Anterior cingulate cortex (tissue), 58 donors: ENCODE measurements at places on chromosomes 2 and 18.

GRCh38 chr2:239819091-239819973 lies 205.8 kb downstream of the NDUFA10 start:
- DNase-seq, result no peak

DNA sequence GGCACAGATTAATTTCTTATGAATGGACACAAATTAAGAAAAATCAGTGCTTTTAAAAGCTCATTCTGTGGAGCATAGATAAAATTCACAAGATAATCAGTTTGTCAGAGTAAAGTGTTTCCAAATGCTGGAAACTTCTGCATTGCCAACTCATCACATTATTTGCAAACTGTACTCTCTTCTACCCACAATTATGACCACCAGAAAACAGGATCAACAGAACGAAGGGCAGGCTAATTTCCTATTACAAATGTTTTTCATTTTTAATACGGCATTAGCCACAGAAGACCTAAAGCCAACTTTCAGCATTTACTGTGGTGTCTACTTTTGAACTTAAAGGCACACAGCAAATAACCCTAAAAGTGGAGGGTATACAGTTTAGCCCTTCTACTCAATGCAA lies 6.0 kb downstream of the IRS1 start:
- no peak for DNase-seq

DNA sequence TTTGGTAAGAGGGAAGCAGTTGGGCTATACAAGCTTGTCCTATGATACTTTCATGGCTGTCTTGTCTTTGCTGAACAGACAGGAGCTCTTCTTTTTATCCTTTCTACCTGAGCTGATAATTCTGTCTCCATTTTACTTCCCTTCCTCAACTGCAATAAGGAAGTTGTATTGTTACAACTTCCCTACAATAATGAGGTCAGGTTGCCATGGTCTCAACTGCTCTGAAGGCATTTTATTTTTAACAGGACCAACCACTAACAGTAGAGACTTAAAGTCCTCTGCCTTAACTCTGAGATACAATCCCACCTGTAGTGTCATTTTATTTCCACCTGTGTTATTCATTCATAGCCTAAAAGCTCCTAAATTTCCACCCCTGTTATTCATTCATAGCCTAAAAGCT lies 118.6 kb upstream of the PGAP1 start:
- no peak for DNase-seq

DNA sequence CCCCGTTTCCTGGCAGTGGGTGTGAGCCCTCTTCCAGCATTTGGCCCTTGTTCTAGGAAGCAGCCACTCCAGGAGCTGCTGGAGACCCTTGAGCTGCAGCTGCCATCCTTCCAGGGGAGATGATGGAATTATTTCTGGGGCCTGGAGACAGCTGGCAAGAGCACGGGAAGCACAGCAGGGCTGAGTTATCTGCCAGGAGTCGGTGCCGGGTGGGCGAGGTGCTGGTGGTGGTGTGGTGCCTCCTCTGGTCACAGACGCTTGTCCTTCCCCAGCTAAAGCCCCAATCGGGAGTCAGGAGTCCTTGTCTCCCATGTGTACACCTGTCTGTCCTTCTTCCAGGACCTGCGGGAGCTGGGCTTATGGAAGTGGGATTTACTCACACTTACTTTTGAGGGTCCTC lies 36.0 kb downstream of the DPYSL5 start:
- DNase-seq, result no peak

DNA sequence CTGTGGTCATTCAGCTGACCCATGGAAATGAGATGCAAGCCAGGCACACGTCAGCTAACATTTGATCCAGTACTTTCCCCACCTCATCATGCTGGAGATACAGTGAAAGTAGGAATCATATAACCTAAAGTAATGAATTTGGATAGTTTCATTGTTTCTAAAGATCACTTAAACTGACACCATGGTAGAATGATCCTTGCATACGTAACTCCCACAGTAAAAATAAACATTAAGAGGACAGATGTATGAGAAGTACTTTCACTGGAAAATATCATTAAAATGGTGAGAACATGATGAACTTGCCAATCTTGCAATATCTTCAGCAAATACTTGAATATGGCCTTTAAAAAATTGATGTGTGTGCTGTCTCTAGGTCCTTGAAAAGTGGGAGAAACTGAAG lies 85.4 kb downstream of the MAIP1 start:
- no peak for DNase-seq

- DNase-seq, result no peak
Measured at GRCh38 chr2:128642821-128643220, 324.2 kb upstream of the HS6ST1 start.

GRCh38 chr2:173076581-173077345 lies 1.1 kb downstream of the MAP3K20 start:
- peak; percentile 8 for DNase-seq

- no peak for DNase-seq
Measured at GRCh38 chr2:235045336-235045972, 93.6 kb downstream of the SH3BP4 start.

GRCh38 chr2:158395166-158395565 lies 61.4 kb downstream of the CCDC148 start:
- DNase-seq, result no peak
